BE2C (cell line): ENCODE measurements at places on chromosomes 1 and 21.

- no peak for DNase-seq
These were observed 11.1 kb upstream of the MIA3 start for GRCh38 chr1:222606757-222607156.

DNA sequence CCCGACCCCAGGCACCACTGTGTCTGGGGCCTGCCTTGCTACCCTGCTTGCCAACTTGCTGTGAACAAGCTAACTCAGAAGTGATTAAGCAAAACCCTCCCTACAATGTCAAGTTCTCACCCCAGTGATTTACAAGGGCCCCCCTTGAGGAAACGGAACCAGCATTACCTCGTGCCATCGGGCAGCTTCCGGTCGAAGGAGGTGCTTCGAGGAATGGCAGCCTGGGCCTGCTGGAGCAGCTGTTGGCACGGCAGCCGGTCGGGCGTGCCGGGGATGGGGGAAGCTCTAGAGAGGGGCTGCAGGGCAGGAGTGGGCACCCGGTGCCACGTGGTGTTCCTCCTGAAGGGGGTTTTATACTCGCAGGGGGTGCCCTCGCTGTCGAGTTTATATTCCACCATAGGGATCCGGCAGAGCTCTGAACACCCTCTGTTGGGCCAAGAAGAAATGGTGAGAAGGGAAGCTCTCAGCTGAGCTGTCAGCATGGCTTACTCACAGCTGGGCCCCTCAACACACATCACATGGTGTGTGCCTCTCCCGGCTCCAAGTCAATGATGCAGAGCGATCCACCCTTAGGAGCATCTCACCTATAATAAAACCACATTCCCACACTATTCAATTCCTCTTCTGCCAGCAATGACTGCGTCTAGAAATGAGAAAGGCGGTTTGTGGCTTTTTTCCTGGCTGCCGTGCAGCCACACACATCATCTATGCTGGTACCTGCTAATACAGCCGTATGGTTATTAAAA lies 184.4 kb downstream of the SIPA1L2 start:
- no peak for DNase-seq

GRCh38 chr1:189125694-189126093 lies 1352.0 kb downstream of the BRINP3 start:
- DNase-seq, result no peak

- no peak for DNase-seq
These were observed 135.5 kb downstream of the TGFBR3 start for GRCh38 chr1:91750398-91750996.

GRCh38 chr1:169892927-169893644 lies 610 bp downstream of the SCYL3 start:
- DNase-seq, result no peak

- no peak for DNase-seq
These were observed 71.6 kb downstream of the RD3 start for GRCh38 chr1:211420389-211420788.

DNA sequence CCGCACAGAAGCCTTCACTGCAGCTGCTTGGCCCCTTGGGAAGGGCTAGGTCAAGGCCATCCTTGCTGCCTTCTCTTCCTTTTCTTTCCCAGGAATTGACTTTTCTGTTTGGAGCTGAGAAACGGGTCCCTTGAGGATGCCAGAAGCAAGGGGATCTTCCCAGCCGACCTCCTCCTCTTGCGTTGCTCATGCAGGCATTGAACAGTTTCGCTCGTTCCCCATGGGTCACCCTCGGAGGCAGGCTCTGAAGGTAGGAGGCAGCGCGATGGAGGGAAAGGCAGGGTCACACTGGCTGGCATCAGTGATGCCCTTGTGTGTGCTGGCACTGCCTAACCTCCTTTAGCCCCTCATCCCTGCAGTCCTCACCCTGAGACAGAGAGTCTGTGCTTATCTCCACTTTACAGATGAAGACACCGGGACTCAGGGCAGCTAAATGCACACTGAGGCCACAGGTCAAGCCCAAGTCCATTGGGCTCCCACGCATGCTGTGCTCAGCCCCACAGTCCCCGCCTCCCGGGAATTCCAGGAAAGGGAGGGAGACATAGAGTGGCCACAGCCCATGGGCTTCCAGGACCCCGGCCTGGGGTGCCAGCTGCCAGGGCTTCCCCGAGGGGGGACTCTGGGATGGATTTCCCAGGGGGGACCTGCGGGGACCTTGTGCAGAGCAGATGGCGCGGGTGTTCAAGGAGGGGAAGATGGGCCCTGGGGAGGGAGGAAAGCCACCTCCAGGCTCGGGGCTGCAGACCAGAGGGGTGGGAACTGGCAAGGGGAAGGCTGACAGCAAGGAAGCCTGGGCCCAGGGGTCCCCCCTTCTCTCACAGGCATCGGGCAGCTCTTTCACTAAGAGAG lies 90.2 kb downstream of the SPSB1 start:
- DNase-seq, result no peak

DNA sequence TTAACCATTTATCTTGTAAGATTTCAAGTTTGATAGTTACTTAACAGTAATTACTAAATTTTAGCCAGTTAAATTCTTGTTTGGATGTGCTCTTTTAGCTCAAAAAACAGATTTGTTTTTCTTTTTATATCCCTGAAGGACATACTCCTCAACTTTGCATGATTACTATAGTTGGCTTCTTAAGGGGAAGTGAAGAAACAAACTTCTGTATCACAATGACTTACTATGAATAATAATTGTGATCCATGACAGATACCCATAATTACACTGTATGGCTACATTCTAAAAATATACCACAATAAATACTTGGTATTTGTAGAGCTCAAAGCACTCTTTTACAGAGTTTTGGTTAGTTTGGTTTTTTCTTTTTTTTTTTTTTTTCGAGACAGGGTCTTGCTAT lies 55.8 kb downstream of the IARS2 start:
- DNase-seq, result no peak
